ENCODE measurements at places on chromosomes 13 and 19. TPM values are rescaled to one million over a fixed set of nuclear protein-coding genes. Genes with fewer than 3 reads are reported as not detected.

DNA sequence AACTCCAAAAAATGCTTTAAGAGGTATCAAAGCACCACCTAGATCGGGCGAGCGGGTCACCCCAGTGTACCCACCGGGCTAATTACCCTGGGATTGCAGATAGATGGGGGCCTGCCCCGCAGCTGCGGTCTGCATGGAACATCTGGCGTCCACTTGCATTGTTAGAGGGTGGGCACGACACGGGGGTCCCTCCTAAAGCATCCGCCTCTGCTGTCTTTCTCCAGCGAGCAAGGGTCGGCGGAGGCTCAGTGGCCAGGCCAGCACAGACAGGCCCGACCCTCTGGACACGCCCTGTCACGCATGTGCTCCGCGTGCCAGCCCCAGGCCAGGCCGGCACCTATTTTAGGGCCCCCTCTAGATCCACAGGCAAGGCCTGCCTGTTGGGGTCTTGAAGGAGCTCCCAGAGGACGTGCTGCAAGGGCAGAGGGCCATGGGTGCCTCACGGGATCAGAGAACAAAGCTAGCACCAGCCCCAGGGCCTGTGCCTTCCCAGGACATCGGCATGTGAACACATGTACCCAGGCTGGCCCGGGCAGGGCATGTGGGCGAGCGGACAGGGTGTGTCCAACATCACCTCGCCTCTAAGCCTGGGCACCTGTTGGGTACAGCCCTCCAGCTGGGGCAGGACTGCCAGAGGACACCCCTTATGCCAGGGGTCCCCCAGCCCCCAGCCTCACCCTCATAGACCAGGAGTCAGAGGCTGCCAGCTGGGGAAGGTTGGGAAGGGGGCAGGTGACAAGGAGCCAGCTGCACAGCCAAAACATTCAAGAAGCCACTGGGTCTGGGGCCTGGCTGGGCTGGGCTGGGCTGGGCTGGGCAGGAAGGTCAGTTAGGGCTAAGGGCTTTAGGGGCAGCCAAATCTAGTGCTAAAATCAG, 35.6 kb upstream of the NANOS3 start:
- no peak for DNase-seq

DNA sequence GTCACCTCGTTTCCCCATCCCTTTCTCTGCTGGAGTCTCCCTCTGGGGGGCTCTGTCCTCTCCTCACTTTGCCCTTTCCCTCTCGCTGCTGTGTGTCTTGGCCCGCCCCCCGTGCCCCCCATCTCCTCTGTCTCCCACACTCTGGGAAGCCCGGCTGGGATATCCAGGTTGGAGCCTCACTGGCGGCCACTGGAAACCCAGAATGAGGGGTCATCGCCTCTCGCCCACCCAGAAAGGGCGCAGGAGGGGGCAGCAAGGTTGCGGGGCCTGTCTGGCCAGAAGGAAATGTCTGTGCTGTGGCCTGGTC, 15.6 kb downstream of the CCDC97 start:
- DNase-seq, result no peak

DNA sequence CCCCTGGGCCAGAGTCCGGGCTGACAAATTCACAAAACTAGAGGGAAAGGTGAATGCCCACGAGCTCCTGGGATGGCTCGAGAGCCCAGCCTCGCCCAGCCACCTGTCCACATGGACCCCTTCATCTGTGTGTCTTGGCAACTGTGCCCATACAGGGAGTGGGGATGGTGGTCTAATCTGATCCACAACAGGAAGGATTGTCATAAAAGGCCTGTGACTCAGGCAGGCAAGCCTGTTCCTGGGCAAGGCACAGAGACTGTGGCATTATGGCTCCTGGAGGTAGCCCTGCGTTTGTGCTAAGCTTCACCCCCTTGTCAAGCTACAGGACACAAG, 20.0 kb downstream of the CAPS start:
- DNase-seq, result no peak

The HNRNPUL1 gene
- total RNA-seq, result 89.5 TPM

The VAV1 gene
- 1.2 TPM for total RNA-seq
